Stimulated activated CD8-positive, alpha-beta memory T cell treated with anti-CD3 and anti-CD28 coated beads, Interleukin-7, amount 100 ng/mL, for 1 hour (primary cell): ENCODE measurements at places on chromosomes 4 and X.

DNA sequence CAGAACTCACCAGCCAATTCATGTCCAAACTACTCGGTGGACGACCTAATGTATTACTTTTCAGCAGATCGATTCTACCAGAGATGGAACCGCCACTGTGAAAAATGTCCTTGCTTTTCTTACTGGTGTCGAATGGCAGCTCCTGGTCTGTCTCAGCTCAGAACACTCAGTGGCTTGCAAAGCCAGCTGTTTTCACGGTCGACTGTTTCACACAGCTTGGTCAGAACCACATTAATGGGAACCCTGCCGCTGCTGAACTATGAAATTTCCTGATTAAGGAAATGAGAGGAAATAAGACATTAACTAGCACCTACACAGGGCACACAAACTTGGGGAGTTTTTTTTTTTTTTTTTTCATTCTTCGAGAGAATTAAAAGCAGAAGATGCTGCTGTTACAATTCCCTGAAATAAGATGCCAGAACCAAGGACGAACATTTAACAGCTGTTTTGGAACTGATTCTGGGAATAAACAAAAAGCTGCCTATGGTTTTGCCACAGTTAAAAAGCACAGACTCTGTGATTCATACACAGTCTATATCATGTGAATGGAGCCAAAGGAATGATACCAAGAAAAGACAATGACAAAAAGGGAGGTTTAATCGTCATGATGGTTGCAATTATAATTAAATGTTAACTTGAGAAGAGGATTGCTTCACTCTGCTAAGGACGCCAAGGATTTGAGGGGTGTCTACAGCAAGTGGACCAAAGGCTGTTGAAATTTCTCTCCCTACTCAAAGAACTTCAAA lies 31.3 kb downstream of the SUPT20HL2 start:
- DNase-seq = no peak

DNA sequence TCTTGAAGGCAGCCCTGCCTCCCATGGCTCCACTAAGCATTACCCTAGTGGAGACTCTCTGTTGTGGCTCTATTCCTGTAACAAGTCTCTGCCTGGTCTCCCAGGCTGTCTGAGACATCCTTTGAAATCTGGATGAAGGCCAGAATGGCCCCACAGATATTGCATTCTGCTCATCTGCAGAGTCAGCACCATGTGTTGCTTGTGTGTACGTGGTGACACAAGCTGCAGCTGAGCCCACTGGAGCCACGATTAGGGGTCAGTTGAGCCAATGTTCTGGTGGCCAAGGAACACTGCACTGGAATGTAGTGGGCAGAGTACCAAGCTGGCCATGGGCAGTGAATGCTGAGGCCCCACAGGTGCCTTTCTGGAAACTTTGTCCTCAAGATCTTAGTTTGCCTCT lies 29.2 kb downstream of the GRID2 start:
- no peak for DNase-seq

GRCh38 chrX:3346501-3347259 lies at the start of gene MXRA5:
TSS of gene MXRA5 (minus strand) at chrX:3346652. CDS start at chrX:3343833, 2,819 bp downstream.
- no peak for DNase-seq

- no peak for DNase-seq
These were observed 34.8 kb downstream of the SMPX start for GRCh38 chrX:21723084-21723483.

GRCh38 chrX:118545510-118545909 lies 49.9 kb downstream of the DOCK11 start:
- DNase-seq = no peak

GRCh38 chr4:162442128-162442527 lies 278.3 kb upstream of the FSTL5 start:
- no peak for DNase-seq

- DNase-seq = no peak
These were observed 145.4 kb downstream of the PTTG2 start for GRCh38 chr4:38105475-38106220.

DNA sequence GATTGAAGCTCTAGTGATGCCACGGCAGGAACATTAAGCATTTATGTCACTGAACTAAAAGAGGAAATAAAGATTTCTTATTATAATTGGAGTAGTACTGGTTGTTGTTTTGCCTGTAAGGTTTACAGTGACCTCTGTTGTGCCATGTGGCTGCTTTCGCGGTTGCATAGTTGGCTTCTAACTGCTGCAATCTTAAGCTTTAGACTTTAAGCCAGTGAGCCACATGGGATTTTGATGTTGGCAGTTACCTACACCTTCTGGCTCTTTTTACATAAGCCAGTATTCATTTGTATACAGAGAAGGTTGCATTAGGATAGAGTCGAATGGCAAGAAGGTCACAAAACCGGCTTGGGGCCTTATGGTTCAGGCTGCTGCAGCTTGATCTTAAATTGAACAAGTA lies 1311.6 kb downstream of the RAPGEF2 start:
- DNase-seq = no peak

- DNase-seq = no peak
These were observed 270.2 kb downstream of the TLL1 start for GRCh38 chr4:166143227-166143626.
